ENCODE measurements at places on chromosomes 5 and 9.

DNA sequence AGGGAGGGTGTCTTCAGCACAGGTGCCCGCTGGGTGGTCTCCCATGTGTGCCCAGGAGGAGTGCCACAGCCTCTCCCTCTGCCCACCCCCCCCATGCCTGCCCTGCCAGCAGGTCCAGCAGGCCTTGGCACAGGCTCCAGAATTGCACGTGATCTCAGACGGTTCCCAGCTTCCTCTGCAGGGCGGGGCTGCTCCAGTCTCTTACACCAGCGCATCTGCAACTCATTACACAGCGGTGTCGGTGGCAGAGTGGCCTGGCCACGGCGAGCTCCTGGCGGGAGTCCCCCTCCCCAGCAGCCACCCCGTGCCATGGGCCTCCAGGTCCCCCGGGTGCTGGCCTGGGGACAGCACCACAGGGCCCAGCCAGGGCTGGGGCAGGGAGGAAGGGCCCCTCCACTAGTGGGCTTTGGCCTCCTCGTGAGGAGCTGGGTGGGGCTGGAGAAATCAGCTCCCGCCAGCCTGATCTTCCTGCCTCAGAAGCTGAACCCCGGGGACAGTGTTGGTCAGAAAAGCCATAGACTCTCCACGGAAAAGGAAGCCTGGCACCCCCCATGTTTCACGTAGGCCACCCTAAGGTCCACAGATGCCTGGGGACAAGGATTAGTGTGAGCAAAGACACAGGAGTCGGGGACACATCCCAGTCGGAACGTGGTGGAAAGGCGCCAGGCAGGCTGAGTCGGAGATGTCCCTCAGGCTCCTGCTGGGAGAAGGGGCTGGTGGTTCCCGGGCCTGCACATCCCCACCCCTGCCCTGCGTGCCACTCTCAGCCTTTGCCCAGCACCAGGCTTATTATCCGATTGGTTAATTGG is 40.2 kb downstream of the RXRA start:
- no peak for DNase-seq

- DNase-seq = no peak
Measured at GRCh38 chr5:120630550-120630949, 166.4 kb downstream of the PRR16 start.

DNA sequence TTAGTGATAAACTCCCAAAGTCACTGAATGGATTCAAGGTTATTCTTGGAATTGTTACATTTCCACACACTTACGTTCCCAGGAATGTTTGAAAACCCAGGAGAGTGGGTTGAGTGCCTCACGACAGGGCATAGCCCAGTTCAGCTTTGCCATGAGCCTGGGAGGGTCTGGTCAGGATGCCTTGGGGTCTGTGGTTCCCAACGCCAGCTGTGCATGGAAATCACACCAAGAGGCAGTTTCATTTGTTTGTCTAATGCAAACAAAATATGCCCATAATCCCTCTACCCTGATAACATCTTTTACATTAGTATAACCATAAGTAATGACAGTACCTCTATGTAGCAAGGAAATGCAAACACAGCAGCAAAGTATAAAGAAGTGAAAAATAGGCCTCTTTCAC is 25.3 kb upstream of the MSX2 start:
- DNase-seq = no peak

- no peak for DNase-seq
Measured at GRCh38 chr9:487429-487828, 272.8 kb downstream of the DOCK8 start.

GRCh38 chr9:30089428-30089827 is 2295.0 kb upstream of the ACO1 start:
- no peak for DNase-seq

DNA sequence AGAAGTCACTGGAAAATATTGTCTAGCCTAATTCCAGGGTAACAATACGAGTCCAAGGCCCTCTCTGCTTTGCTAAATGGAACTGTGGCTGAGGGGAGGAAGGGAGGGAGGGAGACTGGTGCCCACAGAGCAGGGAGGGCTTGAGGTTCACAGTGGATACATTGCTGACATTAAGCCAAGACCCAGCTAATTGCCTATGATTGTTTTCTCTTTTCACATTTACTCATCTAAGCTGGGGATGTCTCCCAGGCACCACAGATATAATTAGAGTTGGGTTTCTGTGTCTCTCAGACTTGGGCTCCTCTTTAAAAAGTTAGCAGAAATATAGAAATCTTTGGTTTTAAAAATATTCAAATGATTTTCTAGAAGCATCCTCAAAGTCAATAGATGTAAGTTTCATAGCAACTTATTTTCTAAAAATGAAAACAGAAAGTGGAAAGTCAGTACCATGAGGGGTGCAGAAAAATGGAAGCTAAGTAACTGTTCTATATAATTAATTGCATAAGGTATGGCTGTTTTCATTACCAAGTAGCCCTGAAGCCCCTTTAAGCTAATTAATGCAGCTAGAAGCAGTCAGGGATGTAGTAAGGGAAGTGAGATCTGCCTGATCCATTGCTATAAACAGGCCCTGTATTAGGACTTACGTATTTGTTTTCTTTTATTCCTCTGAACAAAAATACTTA is 259.8 kb downstream of the NDUFS4 start:
- no peak for DNase-seq

DNA sequence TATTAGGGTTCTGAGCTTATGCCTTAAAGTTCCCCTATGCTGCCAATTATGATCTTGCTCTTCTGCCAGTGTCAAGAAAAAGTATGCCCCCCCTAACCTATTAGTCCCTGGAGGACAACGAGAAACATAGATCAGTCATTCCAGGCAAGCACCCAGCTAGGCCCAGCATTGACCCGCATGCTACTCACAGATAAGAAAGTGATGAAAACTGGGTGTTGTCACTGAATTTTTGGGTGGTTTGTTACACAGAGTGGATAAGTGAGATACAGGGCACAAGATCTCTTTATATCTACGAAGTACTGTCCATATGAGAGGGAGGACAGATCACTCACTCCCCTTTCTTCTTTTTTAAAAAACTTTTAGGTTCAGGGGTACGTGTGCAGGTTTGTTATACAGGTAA is 6.4 kb upstream of the TEX48 start:
- no peak for DNase-seq

DNA sequence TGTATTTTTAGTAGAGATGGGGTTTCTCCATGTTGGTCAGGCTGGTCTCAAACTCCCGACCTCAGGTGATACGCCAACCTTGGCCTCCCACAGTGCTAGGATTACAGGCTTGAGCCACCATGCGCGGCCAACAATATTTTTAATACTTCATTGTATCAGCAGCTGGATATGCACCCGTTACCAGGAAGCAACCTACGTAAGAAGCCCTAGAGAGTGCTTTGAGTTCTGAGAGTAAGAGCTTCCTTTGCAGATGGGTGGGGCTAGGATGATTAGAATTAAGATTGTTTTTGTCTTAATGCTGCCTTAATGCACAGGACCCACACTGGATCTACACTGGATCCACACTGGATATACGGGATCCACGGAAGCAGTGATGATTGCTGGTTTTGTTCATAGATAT is 123.9 kb upstream of the ABCA1 start:
- no peak for DNase-seq

GRCh38 chr5:14250084-14250695 is 107.0 kb downstream of the TRIO start:
- no peak for DNase-seq

- DNase-seq = peak; percentile 73
Measured at GRCh38 chr5:1111727-1112289, at the start of gene SLC12A7. Gene SLC12A7 (minus strand): TSS chr5:1112063. CDS start chr5:1111991, 72 bp downstream.

DNA sequence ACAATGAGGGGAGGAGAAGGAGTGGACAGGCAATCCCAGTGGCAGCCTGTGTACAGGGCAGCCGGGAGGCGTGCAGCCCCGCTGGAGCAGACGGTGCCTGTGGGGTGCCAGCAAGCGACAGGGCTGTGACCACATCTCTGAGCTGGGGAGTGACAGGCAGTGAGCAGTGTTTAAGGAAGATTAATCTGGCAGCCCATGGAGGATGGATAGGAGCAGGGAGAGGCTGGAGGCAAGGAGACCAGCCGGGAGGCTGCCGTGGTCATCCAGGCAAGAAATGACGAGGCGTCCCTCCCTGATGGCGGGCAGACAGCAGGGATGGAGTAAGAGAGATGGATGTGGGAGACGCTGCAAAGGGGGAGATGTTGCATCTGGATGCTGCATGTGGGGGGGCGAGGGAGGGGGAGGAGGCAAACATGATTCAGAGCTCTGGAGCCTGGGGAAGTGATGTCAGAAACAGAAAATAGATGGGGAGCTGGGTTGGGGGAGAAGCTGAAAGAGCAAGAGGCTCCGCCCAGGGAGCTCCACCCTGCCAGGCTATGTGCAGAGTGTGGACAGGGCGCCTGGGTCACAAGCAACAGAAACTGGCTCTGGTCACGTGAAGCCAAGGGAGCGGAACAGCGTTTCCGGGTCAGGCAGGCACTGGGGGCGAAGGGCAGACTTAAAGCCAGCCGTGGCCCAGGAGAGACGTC is 12.6 kb downstream of the UNC5A start:
- DNase-seq = no peak

GRCh38 chr5:135993880-135994636 is 34.7 kb upstream of the TGFBI start:
- no peak for DNase-seq

GRCh38 chr5:145237843-145238242 is 597.3 kb downstream of the PRELID2 start:
- no peak for DNase-seq

- no peak for DNase-seq
Measured at GRCh38 chr9:130437011-130437789, 7.6 kb upstream of the ASS1 start.

DNA sequence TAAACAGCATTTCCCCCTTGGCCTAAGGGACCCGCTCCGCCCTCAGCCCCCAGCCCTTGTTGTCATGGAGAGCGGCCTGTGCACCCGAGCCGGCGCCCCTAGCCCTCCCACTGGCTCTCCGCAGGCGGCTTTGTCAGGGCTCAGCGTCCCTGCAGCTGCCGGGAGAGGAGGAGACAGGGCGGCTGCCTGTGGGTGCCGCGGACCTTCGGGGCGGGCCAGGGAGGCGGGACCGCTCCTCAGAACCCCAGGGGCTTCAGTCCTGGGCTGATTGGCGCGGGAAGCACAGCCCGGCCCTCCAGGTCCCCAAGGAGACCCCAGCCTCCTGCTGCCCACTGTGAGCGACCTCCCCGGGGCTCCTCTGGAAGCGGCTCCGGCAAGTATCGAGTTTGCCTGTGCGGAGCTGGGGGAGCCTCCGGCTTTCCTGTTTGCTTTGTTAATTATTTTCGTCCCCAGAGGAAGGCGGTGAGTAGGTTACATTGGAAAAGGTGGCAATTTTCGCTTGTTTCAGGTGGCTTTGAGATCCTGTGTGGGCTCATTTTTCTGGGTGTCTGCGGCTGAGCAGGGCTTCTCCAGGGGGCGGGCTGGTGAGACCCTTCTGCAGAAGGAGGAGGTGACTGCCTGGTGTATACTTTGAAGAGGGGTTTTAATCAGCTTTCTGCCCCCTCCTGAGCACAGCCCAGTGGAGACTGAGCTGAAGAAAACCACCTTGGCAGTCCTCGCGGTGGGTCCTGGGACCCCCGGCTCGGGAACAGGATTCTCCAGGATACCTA is at the start of gene FGD3:
Gene FGD3, plus strand, starts transcription at position 256 of the 770 bp plus-strand sequence. CDS start 28,734 bp downstream, outside the sequence.
- DNase-seq = peak; percentile 65

GRCh38 chr9:87872079-87872624 is 10.5 kb upstream of the SPATA31E1 start:
- DNase-seq = no peak

GRCh38 chr5:124504081-124504916 is 242.1 kb downstream of the ZNF608 start:
- DNase-seq = no peak

DNA sequence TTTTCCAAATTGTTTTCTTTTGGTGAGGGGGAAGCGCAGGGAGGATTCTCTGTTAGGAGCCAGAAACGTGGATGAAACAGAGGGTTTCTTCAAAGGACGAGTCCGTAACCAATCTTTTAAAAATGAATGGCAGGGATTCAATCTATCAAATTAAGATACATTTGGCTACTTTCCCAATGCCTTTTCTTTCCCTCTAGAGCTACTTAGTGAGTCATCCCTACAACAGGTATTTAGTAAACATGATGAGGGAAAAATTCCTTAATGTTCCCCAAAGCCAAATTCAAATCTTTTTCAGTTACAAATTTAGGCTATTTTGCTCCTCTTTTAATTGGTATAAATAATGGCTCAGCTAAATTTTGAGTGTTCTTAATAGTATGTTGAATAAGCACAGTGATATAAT is 366.4 kb upstream of the RIOK2 start:
- DNase-seq = no peak

- DNase-seq = no peak
Measured at GRCh38 chr9:21429191-21429590, 11.0 kb upstream of the IFNA1 start.

DNA sequence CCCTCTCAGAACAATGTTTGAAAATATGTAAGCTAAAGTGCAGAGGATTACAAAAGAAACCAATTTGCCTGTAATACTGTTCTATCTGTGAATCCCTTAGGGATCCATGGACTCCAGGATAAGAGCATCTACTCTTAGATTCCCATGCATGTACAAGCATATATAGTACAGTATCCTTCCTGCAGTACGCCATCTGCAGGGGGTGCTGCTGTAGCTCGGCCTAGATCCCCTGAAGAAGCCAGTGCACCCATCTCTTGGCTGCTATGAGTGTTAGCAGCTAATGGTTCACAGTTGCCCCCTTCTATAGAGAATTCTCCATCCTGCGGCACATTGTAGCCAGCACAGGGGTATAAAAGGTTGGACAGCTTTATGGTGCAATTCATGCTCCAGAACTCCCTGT is 61.8 kb upstream of the SLC30A5 start:
- DNase-seq = no peak

- no peak for DNase-seq
Measured at GRCh38 chr5:6504677-6505415, 56.2 kb downstream of the UBE2QL1 start.

- no peak for DNase-seq
Measured at GRCh38 chr5:110872200-110872599, 133.4 kb downstream of the SLC25A46 start.

DNA sequence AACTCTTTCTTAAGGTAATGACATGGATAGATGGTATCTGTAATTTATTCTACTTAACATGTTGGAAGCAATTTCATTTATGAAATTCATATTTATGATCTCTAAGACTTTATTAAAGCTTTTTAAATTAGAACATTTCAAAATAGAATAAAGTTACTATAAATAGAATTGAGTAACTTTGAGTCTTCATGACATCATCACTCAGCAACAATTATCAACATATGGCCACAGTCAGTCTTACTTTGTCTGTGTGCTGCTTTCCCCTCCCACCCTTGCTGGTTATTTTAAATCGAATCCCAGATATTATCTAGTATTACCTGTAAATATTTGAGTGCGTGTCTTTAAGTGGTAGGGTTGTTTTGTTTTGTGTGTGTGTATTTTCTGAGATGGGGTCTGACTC is 65.2 kb downstream of the IPO11 start:
- DNase-seq = no peak

GRCh38 chr5:82046276-82046647 is 74.4 kb downstream of the ATG10 start:
- no peak for DNase-seq

All from stimulated activated CD8-positive, alpha-beta memory T cell treated with anti-CD3 and anti-CD28 coated beads, Interleukin-4, amount 100 ng/mL, for 48 hours (primary cell).